ENCODE measurements at places on chromosomes 3 and 15.

- peak; percentile 77 for DNase-seq
Measured at GRCh38 chr15:90184119-90184785, 16.9 kb upstream of the SEMA4B start.

DNA sequence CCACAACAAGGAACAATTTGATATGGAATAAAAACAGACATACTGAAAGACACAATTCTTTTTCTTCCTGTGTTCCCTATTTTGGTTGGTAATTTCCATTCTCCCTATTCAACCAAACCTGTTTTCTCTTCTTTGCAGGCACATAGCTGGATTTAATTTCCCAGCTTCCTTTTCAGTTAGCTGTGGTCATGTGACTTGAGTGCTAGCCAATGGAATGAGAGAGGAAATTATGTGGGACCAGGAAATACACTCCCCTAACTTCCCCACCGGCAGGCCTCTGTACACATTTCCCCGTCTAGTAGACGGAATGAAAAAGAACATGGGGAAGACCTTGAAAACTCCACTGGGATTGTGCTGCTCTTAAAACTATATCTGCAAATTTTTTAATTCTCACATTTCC lies 351.6 kb downstream of the TBC1D5 start:
- no peak for DNase-seq

GRCh38 chr15:51302480-51302879 lies 35.9 kb downstream of the CYP19A1 start:
- DNase-seq, result no peak

GRCh38 chr3:47012342-47013230 lies 33.1 kb downstream of the NBEAL2 start:
- DNase-seq, result no peak

DNA sequence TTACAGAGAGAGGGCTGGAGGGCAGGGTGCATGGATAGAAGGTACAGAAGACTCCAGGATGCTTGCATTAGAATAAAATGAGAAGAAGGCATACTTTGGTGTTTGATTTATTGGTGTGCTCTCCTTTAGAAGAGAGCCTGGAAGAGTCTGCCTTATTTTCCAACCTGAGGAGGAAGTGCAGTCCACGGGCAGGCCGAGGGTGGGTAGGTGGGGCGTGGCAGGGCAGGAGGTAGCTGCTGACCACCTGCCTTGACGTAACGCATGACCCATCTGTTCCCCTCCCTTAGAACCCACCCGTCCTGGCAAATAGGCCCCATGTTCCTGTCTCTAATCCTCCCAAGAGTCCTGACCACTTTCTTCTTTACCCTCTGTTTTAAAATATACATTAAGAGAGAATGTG lies 222.3 kb upstream of the LYSMD4 start:
- DNase-seq, result no peak

DNA sequence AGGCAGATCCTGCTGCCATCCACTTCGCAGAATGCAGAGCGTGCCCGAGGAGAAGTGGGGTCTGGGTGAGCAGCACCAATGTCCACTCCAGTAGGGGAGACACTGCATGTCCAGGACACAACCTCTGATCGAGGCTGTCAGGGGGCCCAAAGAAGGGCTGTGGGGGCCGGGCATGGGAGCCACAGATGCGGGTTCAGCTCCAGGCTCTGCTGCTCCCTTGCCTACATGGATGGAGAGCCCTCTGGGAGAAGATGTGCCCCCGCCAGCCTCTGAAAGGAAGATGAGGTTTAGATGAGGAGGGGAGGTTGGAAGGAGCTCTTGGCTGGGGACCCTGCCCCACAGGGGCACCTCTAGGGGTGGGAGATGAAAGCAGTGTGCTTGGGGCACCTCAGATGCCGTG lies 75.4 kb downstream of the KLF13 start:
- no peak for DNase-seq

GRCh38 chr3:189292667-189293484 lies 121.1 kb downstream of the TPRG1 start:
- no peak for DNase-seq

Measured in RKO (cell line).